OCI-LY7 (cell line): ENCODE measurements at places on chromosomes 7 and 10.
A peak's percentile ranks its signal among the peaks of the same experiment; 100 is the strongest.

GRCh38 chr7:121391686-121392085, 4.4 kb downstream of the FAM3C start:
- no peak for DNase-seq

- DNase-seq: no peak
Observed at GRCh38 chr10:75402486-75403143, 1.1 kb upstream of the ZNF503 start.

GRCh38 chr7:367351-367901, 77.5 kb downstream of the FOXL3 start:
- DNase-seq: no peak

DNA sequence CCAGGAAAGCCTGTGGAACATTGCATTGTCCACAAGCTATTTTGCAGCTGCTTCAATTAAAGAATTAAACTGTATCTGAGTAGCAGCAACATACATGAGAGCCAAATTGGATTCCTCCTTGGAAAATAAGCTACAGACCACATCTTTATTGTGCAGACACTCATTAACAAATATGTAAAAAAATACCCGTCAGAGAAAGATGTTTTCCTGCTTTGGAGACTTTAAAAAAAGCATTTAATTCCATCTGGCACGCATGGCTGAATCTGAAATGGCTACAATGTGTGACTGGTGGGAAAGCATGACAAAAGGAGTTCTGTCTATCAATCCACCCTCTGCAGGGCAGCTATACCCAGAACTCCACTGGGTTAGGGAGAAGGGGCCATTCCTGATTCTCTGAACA, 73.1 kb upstream of the HPS1 start:
- DNase-seq: no peak

DNA sequence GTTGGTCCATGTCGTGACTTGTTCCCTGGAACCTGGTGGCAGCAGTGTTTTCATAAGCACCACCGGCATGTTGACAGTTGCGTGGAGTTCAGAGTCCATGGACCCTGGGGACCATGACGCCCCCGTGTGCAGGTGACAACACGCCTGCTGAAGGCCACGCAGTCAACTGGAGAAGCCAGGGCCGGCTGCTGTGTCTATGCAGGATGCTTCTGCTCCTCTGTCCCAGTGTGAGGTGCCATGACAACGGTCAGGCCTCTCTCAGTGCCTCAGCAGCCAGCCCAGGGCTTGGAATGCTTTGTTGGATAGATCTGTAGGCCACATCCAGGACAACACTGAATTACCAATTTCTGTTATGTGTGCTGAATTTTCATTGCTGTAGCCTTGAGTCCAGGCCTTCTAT, 10.7 kb upstream of the VIPR2 start:
- no peak for DNase-seq

DNA sequence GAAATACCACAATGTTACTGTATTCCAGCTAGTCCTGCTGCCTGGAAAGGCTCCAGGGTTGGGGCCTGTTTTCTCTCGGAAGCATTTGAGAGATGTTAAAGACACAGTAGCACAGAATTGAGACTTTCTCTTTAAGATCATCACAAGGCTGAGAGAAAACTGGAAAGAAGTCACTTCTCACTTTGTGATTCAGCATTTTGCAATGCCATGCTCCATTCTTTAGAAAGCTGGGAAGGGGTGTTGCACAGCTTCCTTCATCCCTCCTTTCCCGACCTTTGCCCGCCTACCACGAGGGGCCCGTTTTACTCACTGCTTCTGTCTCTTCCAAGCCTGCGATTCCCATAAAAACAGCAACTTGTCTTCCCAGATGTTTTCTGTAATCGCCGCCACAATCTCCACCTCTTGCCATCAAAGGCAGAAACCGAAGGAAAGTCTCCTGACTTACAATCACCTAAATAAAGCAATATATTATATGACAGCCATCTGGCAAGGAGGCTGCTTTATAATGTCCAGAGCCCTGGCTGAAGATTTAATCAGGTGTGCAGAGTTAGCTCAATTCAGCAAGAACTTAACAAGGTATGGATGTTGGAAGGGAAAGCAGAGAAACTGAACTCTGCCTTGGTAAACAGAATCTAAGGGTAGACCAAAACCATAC, 18.9 kb downstream of the NOD1 start:
- DNase-seq: no peak

DNA sequence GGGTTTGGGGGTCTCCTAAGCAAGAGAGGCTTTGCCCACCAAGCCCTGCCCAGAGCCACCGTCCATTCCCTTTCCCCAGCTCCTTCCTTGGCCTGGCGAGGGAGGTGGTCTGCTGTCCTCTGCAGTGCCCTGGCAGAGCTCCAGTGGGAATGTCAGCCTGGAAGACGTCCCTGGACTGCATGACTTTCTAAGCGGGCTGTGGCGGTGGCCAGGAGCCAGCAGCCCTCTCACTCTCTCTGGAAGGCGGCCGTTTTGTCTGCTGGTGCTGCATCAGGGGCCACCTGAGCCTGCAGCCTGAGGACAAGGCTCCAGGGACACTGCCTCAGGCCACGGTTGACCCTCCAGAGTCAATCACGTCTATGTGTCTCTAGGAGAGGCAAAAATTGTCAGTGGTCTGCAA, 271.0 kb downstream of the SKAP2 start:
- no peak for DNase-seq

DNA sequence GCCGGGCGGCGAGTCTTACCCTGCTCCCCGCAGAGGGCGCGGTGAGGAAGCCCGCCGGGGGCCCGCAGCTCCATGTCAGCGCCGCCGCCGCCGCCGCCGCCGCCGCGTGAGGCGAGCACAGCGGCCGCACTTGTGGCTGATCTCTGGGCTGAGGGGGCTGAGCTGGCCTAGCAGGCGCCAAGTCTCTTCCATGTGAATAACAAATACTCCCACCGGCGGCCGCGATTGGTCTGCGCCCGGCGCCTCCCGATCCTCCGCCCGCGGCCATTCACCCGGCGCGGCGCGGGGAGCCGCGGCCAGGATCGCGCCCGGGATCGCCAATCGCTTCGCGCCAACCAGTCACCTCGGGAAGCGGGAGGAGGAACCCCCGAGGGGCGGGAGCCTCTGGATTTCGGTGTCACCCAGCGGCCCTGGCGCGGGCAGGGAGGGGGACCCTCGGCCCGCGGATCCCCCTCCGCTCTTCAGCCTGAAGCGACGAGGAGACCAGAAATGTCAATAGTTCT, at the start of gene GRM8:
Gene GRM8 (minus strand): TSS at position 164 of the 503 bp plus-strand sequence.
- no peak for DNase-seq

DNA sequence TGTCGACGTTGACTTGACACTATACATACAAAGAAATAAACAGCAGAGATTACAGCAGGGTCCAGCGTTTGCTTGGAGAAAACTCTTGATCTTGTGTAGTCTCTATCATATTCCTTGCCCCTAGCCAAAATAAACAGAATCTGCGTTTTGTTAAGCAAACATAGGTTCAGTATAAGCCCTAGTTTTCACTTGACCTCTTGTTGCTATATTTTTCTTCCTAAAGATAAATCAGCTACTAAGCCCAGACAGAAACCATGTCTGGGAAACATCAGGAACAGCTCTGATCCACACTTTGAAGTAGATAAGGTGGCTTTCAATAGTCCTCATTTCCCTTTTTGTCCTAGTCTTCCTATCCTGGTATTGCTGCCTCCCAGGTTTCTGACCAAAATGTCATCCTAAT, 328.2 kb upstream of the MAGI2 start:
- DNase-seq: no peak

- DNase-seq: peak; percentile 67
Observed at GRCh38 chr7:6228361-6229229, 43.8 kb downstream of the CYTH3 start.

DNA sequence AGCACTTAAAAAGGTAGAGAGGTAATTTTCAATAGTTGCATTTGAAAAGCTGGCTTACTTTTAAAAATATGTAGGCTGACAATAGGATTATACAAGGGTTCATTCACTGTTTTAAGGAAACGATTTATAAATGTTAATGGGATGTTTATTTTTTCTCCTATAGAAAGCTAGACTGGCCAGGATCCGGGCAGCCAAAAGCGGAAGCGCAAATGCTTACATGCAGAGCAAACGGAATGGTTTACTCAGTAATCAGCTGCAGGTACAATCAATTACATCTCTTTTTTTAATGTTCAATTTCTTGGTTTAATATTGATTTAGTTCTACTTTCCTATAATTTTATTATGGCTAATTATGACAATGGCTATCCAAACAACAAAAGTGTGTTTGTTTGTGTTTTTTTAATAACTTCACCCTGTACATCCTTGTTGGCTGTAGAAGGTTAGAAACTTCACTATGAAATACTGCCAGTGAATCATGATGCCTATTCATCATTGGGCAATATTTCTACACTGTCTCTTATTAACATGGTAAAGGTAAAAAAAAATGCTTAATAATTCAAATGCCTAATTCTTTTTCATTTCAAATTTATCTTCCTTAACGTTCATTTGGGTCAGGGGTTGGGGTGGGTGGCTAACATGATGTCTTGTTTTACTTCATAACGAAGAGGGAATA, 116.4 kb downstream of the TSPAN12 start:
- no peak for DNase-seq

- DNase-seq: no peak
Observed at GRCh38 chr10:130432271-130432670, 296.1 kb downstream of the GLRX3 start.

DNA sequence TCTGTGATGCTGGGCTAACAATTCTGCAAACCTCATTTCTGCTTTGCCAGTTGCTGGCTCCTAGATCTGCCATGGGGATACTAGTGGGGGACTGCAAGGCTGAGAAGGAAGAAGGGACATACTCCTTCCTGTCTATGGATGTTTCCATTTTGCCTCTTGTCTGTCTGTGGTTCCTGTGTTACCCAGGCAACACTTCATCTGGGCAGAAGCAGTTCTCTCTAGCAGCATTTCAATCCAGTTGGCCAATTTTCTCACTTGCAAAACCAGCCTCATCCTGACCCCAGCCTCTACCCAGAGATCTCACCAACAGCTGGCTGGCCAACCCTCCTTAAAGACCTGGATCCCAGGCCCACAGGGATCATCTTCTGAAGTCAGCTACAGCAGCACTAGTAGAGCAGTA, 131.7 kb downstream of the DOCK4 start:
- DNase-seq: no peak
